EL (cell line): ENCODE measurements at places on chromosomes 5 and 9.

DNA sequence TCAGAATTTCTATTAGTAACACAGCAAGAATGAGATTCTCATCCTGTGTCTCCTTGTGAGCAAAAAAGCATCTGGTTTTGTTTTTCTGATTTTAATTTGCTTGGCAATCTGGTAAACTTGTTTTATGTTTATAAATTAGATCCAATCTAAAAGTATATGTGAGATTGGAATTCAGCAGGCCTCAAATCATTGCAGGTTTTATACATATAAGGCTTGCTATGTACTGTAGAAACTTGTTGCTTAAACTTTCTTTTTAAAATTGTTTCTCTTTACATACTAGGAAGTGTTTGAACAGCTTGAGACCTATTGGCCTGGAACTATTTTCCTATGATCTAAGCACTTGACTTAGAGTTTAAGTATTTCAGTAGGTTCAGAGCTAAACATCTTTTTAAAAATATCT lies 1037.8 kb downstream of the NR2F1-AS1 start:
- DNase-seq: peak; percentile 15

DNA sequence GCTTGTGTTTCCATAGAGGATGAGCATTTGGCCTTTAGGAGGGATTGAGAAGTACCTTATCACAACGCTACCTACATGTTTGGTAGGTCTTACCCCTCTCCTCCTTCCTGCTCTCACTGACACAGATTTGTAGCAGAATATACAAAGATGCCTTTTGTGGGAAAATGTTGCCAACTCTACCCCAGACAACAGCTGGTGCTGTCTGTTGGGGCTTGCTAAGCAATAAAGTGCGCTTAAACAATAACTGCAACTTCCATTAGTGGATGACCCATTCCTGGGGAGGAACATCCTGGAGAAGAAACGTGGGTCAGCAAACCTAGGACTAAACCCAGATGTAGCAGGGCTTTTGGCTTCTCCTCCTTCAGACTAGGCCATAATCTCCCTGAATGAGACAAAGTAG lies 174.3 kb downstream of the EFNA5 start:
- DNase-seq: no peak

DNA sequence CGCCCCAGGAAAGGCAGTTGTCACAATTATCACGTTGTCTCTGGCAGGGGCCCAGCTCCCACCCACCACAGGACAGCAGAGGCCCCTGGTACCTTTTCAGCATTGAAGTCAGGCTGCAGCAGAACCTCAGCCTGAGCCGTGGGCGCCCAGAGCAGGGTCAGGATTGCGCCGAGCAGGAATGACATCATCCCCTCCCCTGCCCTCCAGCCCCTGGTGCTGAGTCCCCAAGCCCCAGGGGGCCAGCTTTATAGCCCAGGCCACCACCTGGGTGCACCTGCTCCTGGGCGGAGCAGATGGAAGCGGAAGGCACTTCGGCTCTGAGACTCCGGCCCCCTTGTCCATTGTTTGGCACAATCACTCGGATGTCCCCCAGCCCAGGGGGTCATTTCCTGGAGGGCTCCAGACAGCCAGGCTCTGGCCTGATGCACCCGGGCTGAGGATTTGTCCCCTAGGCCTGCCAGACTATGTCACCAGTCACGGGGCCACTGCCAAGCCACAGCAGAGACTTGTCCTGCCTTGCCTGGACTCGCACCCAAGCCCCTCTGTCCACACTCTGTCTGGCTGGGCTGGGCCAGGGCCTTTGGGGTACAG lies at the start of gene LCN15:
Gene LCN15, minus strand, starts transcription at position 218 of the 591 bp plus-strand sequence. Its CDS starts 30 bp downstream, at position 188.
- DNase-seq: no peak

- no peak for DNase-seq
These were observed 402.7 kb upstream of the ZNF608 start for GRCh38 chr5:125149110-125149509.

DNA sequence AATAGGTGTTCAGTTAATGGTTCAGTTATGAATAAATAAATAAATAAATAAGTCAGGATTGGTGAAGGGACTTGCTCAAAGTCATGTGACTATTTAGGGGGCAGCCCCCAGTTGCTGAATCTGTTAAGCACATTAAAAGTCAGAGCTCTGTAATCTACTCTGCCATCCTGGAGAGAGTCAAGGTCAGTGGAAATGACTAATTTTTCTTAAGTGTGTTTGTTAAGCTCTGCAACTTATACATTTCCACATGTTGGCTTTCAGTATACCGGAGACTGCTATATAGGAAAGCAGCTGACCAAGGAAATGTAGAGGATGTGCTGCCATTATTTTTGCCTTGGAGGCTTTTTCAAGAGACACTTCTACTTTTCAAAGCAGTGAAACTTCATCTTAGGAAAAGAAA lies 57.9 kb downstream of the KIAA1958 start:
- peak; percentile 22 for DNase-seq
